Pons (tissue), 1 donor: ENCODE measurements at places on chromosomes 13 and 19.

- no peak for DNase-seq
These were observed 2818.6 kb upstream of the PCDH20 start for GRCh38 chr13:64234255-64234654.

- DNase-seq, result no peak
These were observed 12.6 kb downstream of the MKNK2 start for GRCh38 chr19:2038284-2039088.

DNA sequence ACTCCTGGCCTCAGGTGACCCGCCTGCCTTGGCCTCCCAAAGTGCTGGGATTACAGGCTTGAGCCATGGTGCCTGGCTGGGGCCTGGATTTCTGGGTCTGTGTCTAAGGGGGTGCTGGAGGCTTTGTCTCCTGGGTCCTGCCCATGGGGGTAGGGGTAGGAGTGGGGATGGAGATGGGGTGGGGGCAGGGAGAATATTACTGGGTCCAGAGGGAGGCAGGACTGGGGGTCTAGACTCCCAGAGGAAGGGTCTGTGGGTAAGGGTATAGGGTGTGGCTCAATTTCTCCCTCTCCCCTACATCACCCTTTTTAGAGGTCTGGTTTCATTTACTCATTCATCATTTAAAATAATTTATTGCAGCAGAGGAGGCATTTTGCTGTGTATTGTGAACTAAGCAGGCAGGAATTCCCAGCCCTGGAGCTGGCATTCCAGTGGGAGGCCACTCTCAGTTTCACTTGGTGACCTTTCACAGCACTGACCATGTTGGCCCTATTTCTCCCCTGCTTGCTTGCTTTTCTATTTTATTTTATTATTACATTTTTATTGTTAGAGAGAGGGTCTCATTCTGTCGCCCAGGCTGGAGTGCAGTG lies 810 bp upstream of the NFKBID start:
- DNase-seq, result no peak

DNA sequence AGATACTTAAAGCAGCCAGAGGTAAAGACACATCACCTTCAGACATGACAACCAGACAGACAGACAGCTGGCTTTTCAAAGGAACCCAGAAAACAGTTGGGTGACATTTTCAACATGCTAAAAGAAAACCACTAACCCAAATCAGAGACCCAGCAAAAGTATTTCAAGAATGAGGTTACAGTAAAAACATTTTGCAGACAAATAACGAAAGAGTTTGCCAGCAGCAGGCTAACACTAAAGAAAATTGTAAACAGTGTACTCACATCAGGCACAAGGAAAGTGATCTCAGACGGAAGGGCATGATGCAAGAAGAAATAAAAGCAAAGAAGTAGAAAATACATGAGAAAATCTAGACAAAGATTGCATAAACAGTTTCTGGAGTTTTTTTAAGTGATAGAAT lies 46.4 kb downstream of the AP1M1 start:
- DNase-seq, result no peak

GRCh38 chr13:72911981-72912380 lies 130.0 kb downstream of the PIBF1 start:
- DNase-seq, result no peak
